ENCODE measurements at places on chromosomes 16 and 17.

DNA sequence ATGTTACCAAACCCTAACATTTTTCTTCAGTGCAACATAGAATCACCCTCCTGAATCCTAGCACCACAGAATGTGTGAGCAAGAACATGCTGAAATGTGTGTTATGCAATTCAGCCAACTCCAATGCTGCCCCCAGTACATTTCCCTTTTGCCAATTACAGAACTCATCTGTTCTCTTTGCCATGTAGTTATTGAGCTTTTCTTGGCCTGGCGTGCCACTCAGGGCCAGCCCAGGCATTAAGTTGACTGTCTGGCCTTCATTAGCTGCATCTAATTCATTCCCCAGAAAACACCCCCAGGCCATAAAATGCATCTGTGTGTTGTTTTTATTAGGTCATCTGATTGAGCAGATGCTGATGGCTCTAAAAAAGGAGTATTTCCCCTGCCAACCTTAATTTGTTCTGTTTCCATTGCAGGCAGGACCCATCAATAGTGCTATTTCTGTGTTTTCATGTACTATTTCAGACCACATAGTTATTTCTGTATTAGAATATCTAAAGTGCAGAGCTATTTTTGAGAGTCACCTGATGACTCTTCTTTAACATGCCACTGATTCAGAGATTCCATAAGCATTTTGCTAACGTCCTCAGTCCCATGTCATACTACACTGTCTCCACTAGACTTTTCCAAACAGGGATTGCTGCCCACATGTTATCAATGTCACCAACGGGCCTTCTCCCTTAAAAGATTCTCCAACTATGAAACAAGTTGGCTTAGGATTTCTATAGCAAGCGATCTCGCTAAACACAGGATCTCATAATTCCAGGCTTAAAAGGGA is 969.7 kb downstream of the CDH11 start:
- DNase-seq: no peak

DNA sequence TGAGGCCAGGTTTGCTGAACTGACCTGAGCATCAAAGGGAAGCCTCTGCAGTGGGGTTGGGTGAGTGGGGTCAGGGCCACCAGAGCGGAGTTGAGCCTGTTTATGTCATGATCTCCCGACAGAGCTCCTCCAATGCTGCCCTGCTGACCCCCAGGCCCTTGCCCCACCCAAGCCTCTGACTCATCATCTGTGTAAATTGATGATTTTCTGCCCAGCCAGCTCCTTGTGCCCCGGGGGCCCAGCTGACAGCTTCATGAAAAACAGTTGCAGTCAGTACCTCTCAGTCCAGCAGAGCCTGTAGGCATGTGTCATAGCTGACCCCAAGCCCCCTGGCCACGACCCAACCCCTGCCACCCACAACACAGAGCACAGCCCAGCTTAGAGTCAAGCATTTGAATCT is 134.9 kb downstream of the CCT6B start:
- DNase-seq: no peak

DNA sequence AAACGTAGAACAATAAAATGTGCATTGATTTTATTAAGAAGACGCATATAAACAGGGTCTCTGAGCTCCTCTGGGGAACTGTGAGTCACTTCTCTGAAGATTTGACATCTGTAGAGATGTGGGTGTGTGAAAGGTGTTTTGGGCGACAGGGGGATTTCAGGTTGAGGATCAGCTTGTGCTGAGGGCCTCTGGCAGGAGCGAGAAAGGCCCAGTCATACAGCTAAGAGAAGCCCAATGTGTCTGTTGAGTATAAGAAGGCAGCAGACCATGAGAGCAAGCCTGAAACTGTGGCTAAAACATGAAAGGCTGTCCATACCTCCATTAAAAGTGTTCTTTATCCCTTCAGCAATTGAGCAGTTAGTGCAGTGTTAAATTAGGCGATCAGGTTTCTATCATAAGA is 406.5 kb upstream of the MON1B start:
- DNase-seq: no peak

DNA sequence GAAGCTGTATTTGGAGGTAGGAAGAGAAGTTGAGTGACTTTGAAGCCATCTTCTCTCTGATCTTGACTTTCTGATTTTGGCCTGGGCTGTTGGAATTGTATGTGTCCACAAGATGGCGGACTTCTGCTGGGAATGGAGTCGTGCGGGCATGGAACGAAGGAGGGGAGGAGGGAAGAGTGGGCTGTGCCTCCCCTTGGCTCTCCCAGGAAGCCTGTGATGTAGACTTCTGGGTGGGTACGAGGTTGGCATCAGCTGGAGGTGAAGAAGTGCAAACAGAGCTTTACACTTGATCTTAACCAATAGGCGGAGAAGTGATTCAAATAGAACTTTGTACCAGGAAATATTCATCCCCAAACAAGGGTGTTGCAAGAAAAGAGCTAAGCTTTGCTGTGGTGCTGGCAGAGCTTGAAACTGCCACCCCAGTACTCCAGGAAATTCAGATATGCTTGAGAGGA is 7.4 kb upstream of the TMEM220 start:
- DNase-seq: no peak

DNA sequence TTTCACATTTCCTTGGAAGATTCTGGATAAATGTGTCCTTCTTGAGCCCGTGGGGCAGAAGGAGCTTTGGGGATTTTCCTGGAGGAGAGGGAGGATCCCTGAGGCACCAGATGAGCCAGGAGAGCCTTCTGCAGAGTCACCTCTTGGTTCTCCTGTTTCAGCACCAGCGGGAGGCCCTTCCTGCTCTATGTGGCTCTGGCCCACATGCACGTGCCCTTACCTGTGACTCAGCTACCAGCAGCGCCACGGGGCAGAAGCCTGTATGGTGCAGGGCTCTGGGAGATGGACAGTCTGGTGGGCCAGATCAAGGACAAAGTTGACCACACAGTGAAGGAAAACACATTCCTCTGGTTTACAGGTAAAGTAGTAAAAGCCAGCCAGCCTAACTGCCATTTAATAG is 77.1 kb downstream of the ARSG start:
- DNase-seq: no peak

- DNase-seq: no peak
These were observed 14.1 kb upstream of the CDK10 start for GRCh38 chr16:89672177-89672941.

DNA sequence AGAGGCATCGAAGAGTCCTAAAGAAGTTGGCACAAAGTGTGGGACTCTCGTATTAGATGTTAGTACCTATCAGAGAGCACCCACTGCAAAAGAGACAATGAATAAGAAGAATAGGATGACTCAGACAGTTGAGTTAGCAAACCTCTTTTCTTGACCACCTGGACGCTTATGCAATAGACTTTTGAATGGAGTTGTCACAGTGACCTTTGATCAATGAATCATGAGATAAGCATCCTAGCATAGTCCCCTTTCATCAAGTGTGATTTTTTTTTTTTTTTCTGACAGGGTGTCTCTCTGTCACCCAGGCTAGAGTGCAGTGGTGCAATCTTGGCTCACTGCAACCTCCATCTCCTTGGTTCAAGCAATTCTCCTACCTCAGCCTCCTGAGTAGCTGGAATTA is 1417.9 kb upstream of the GOT2 start:
- no peak for DNase-seq

- DNase-seq: no peak
These were observed 87.0 kb upstream of the MAF start for GRCh38 chr16:79687249-79688130.

DNA sequence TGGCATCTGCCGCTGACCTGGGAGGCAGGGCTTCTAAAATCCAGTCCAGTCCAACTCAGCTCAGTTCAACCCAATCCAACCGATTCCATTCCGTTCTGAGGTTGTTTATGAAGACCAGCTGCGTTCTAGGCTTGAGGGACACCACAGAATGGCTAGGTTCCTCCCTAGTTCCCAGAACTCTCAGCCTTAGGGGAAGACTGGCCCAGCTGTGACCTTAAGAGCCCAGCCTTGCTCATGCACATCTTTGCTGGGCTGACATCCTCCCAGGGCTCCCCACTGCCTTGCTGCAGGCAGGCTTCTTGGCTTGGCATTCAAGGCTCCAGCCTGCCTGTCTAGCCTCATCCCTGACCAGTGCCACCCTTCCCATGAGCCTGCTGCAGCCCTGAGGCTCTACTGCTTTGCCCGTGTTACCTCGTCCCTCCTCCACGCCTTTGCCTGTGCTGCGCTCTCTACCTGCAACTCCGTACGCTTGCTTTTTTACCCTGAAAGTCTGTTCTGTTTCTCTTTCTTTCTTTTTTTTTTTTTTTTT is 7.9 kb downstream of the SLC12A3 start:
- no peak for DNase-seq

DNA sequence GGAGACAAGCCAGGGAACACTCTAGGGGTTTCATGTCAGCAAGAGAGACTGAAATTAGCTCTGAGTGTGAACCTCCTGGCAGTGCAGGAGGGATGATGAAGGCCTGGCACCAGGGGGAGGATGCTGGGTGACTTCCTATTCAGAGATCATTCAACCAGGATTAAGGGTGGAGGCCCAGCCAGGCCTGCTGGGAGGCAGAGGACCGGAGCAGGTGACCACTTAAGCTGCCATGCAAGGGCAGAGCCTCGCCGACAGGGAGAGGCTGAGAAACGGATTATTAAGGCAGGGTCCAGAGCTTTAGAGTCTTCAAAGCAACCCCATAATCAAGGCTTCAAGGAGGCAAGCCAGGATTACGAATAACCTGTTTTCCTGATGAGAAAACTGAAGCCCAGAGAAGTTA is 10.6 kb upstream of the SRCIN1 start:
- DNase-seq: no peak

- DNase-seq: no peak
These were observed 13.7 kb downstream of the GLP2R start for GRCh38 chr17:9839433-9839832.

DNA sequence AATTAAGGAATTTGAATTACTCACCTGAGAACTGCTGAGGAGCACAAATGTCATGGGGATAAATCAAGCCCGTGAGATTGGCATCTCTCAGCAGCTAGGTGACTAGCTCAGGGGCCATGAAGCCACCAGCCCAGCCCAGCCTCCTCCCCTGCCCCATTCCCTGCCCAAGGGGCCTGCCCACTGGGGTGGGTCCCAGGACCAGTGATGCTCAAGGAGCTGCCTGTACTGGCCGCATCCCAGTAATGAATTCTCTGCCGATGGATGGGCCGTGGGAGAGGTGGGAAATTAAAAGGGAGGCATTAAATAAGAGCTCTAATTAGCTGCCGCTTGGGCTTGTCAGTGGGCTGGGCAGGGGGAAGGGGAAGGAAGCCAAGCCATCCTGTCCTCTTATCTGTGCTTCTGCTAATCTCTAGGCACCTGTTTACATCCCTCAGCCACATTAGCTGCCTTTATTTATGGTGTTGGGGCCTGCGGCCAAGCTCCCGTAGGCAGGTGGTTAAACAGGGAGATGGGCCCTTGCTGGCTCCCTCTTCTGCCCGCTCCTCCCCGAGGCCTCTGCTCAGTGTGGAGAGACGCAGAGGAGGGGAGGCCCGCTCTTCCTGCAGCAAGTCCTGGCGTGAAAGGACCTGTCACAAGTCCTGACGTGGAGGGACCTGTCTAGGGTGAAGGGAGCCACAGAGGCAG is 48.8 kb downstream of the PIPOX start:
- no peak for DNase-seq

DNA sequence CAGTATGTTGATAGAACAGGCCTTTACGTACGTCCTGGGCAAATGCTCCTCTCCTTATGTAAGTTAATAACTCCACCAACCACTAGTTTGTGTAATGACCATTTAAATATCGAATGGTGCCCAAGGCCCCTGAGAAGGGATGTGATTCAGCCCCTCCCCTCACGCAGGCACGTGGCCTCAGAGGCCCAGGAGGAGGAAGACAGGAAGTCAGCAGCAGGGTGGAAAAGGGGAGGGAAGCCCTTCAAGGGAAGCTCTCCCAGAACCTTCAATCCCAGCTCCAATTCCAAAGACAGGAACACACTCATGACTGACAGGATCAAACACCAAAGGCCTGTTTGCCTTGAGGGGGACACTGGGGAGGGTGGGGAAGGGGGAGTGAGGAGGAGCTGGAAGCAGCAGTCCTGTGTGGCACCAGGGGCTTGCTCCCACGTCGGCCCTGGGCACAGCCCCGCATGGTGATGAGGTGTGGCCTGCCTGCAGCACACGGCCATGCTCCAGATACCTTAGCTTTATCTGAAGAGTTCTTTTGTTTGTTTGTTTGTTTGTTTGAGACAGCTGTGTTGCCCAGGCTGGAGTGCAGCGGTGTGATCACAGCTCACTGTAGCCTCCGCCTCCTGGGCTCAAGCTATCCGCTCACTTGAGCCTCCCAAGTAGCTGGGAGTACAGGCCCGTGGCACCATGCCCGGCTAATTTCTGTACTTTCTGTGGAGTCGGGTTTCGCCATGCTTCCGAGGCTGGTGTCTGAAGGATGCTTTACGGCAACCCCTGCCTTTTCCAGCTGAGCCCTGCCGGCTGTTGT is 105.0 kb downstream of the ZNF778 start:
- DNase-seq: no peak

DNA sequence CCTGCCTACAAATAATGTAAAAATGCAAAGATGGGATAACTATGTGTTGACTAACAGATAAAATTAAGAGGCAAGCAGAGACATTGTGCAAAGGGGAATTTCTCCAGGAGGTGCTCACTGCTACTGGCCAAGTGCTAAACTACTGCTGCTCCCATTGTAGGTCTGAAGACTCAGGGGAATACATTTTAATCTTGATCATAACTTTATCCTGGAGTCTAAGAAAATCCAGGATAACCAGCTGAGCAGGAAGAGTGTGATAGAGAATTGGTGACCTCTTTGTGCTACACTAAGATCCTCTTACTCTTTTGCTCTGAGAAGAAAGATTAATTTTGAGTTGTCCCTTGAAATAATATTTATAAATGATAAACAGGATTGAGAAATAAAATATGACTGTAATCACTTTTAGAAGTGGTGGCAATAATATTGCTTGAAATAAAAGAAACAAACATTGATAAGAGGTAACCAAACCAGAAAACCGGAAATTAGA is 5.9 kb downstream of the RNF43 start:
- no peak for DNase-seq

DNA sequence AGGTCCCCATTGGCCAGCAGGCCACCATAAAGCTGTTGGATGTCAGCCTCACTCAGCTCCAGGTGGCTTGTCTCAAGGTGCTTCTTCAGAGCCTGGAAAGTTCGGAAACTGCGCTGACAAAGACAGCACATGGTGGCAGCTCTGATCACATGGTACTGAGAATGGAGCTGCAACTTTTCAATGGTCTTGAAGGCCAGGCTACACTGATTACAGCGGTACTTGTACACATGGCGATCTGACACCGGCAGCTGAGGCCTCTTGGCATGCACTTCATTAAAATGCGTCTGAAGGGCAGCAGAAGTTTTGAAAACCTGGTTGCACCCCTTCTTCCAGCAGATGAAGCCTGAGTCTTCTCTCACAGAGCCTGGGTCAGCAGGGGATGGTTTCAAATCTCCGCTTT is 249.7 kb downstream of the ZFHX3 start:
- DNase-seq: no peak

DNA sequence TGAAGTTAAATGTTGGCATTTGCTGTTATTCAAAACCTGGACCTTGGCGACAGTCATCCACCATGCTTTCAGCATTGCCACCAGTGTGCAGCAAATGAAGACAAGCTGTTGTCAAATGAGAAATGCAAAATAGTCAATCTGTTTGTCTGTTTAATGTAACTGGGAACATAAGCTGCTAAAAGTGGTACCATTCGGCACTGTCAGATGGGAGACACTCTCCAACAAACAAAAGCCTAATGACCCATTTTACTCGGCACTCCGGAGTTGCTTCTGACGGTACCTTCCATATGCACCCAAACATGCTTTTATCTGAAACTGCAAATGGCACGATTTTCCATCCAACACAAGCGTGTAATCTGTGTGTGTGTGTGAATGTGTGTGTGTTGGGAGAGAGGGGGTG is 297.8 kb downstream of the MAF start:
- DNase-seq: no peak

GRCh38 chr17:77959126-77959925 is 823 bp downstream of the TNRC6C start:
- DNase-seq: no peak

All from T-helper 1 cell (primary cell).